ENCODE measurements at places on chromosomes 11 and 22. TPM values are rescaled to one million over a fixed set of nuclear protein-coding genes. Genes with fewer than 3 reads are reported as not detected.

DNA sequence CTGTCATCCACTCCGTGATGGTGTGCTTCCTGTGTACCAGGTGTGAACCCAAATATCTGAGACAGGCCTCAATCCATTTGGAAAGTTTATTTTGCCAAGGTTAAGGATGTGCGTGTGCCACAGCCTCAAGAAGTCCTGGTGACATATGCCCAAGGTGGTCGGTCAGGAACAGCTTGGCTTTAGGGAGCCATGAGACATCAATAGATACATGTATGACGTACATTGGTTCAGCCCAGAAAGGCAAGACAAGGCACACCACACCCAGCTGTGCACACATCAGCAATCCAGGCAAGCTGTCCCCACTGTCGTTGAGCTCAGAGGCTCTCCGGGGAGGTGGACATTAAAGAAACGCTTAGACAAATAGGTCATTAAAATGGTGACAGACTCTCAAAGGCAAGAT, 56.8 kb upstream of the SHANK2 start:
- no peak for DNase-seq

- no peak for DNase-seq
These were observed 503.7 kb downstream of the NTM start for GRCh38 chr11:131874070-131874469.

DNA sequence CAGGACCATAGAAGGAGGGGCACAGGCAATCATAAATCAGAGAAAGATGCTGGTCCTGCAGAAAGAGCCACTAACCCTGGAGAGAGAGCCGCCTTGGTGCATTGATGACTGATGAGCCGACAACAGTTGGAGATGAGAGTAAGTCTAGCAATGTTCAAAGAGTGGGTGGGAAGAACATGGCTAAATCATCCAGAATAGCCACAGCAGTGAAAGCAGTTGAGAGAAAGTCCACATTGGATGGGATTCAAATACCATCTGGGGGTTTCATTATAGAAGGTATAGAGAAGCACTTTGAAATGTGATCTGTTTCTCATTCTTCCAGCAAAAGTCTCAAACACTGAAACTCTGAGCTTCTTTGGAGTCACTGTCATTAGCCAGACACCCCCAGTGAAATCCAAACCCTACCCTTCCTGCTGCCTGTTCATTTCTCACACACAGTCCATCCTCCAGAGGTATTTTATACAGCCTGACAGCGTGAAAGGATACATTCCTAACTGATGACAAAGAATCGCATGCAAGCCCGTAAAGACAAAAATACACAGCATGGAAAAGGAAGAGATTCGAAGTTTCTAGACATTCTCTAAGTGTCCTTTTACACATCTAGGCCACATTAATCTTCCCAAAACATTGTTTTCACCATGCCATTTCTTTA, 303.1 kb upstream of the MPPED2 start:
- DNase-seq, result no peak

DNA sequence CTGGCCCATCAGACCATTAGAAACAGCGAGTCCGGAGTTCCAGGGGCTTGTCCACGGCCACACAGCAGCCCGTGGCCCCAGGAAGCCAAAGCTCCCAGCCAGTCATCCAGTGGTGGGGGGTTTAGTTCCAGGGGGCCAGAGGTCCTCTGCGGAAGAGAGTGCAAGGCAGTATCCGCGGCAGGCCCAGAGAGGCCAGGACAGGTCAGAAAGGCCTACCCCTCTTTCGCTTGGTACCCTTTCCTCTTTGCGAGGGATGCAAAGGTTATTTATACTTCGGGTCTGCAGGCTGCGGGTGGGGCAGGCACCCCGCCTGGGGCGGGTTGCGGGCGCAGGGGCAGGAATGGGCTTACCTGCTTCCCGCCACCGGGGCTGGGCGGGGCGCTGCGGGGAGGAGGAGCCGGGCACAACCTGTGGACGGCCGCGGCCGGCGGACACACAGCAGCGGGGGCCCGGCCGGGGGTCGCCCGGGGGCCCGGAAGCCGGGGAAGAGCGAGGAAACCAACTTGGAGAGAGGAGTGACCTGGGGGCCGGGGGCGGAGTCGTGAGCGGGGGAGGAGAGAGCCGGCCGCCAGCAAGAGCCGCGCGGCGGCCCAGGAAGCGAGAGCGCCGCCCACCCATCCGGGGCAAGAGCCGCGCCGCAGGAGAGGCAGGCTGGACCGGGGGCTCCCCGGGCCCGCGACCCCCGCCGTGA, at the start of gene SH3BP1:
Gene SH3BP1, plus strand, starts transcription at position 600 of the 691 bp plus-strand sequence. CDS start 119 bp downstream, outside the sequence.
- peak; percentile 88 for DNase-seq

GRCh38 chr11:121389651-121390050, 62.5 kb upstream of the SORL1 start:
- DNase-seq, result peak; percentile 68

GRCh38 chr11:8089791-8090510, 8.9 kb downstream of the TUB start:
- no peak for DNase-seq

- no peak for DNase-seq
These were observed 51.0 kb downstream of the GALNT18 start for GRCh38 chr11:11570823-11571222.

DNA sequence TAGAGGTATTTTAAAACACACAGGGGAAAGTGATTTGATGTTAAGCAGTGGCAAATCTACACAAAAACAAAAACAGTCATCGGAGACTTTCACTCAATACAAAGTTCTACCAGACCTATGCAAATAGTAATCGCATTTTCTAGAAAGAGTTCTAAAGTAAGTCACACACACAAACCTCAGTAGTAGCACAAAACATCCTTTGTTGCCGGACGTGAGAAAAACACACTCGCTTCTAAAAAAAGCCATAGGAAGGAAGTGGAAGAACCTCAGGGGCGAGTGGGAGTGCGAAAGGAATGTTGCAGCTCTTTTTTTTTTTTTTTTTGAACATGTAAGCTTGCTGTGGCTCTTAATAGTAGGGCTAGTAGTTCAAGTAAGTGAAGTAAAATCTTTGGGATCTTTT, 88.9 kb downstream of the MAML2 start:
- peak; percentile 61 for DNase-seq

DNA sequence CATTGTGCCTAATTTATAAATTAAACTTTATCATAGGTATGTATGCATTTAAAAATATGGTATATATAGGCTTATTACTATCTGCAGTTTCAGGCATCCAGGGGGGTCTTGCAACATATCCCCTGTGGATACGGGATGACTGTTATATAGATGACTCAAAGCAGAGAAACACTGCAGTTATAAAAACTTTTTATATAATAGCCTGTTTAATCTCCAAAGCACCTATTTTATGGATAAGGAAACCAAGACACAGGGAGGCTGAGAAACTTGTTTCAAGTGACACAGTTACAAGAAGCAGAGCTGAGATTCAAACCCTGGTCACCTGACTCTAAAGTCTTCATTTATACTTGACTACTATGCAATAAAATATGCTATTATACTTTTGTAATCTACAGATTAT, 897.7 kb downstream of the KCNA4 start:
- no peak for DNase-seq

GRCh38 chr11:45563171-45563570, 102.3 kb downstream of the CHST1 start:
- no peak for DNase-seq

DNA sequence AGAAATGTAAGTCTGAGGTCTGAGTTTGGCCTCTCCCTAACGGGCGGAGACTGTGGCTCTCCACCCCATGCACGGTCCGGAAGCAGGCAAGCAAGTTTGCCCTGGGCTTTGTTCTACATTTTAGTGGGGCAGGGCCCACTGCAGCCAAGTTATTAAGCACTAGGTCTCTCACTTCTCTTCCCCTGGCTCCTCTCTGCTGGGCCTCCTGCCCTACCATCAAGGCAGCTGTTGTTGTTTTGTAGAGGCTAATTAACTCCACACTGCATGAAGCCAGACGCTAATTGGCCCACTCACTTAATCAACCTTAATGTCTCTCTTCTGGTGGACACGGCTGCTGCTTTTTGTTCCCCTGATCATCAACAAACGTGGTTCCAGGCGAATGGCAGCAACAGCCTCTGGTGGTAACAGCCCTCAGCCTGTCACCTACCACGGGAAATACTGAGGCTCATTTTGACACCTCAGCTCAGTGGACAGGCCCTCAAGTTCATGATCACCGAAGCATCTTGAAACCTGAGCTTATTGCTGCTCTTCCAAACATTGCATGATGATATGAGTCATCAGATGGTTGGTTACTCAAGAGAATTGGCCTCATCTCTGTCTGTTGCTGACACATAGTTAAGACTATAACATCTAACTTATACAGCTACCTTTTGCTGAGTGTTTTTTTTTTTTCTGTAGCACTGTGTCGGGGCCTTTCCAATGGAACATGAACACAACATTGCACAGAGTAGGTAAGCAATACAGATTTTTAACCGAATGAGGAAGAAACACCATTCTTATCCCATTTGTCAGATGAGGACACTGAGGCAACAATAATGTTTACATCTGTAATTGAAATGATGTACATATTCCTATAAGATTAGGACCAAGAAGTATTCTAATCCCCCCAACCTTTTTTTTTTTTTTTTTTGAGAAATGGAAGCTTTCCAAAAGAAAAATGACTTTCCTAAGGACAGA, 20.8 kb upstream of the LMO2 start:
- DNase-seq, result peak; percentile 65

- DNase-seq, result no peak
These were observed 225.8 kb upstream of the NCAM1 start for GRCh38 chr11:112735470-112735869.

- no peak for DNase-seq
These were observed 368.3 kb downstream of the SOX6 start for GRCh38 chr11:15988016-15988550.

DNA sequence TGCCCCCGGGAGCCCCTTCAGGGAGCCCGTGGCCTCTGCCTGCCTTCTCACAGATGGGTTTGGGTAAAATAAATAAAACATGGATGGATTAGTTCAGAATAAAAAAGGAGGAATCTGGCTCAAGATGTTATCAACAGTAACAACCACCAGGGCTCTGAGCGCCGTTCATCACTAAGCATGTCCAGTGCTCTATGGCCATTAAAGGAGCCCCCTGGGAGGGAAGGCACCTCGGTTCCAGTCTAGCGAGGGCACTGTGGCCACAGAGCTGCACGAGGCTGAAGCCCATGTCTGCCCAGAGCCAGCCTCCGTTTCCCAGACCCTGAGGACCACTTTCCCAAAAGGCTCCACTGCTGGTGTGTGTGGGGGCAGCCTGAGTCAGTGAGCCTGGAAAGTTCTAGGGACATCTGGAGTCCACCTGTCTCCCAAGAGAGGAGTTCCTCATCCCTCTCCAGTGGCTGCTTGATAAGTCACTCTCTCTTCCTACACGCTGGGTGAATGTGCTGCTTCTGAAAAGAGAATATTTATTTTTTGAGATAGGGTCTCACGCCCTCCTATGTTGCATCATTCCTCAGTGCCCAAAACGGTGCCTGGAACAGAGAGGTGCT, 614.6 kb downstream of the TBC1D22A start:
- DNase-seq, result no peak

DNA sequence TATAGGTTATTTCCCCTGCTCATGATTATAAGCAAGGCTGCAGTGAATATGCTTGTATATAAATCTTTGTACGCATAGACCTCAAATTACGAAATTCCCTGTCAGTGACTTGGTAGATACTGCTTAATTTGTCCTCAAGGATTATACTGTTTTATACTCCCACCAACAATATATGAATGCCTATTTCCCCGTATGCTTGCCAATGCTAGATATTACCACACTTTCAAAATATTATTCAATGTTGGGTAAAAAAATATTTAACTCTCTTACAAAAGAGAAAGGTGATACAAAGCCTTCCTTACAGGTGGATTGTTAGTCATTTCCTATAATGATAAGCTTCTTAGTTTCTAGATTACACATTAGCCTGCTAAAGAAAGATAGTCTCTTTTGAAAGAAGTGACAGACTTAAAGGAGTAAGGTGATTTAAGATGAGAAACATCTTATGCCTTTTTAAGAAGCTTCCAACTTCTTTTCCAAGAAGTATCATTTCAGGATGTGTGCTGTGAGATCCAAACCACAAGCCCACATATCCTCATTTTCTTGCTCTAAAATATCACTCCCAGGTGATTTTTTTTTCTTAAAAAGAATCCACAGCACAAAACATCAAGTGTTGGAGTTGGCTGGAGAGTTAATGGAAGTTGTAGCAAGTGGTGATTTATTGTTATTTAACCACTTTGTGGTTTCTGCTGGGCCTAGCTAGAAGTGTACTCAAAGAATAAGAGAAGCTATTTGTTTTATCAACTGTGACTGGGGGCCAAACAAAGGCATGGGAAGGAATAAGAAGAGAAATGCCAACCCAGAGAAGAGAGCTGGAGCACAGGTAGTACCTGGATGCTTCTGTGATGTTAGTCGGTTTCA, 59.2 kb downstream of the BARX2 start:
- DNase-seq, result no peak

DNA sequence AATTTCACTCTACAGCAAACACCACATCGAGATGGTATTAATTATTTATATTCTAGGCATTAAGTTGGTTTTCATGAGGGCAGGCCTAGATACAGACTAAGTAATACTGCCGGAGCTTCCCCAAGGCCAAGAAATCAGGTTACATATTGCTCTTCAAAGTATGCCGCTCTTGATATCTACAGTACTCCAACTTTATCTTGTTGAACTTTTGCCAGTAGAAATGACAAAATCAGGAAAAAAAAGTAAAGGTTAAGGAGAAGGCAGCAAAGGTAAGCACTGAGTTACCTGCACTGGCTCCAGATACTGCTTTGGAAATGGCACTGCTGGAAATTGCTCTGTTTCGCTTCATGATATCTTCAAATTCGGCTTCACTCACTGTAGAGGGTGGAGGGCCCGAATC, 14.4 kb downstream of the CPSF7 start:
- no peak for DNase-seq

- peak; percentile 47 for DNase-seq
These were observed 46.9 kb upstream of the TUB start for GRCh38 chr11:8034106-8034585.

- no peak for DNase-seq
These were observed 12.0 kb downstream of the ATXN10 start for GRCh38 chr22:45683680-45684079.

- DNase-seq, result peak; percentile 81
These were observed 2.4 kb downstream of the LTBP3 start for GRCh38 chr11:65555693-65556231.

- DNase-seq, result no peak
These were observed 22.4 kb downstream of the RPL3 start for GRCh38 chr22:39296981-39297489.

The TMEM223 gene
- polyA plus RNA-seq, result 29.5 TPM

The OR52H1 gene
- not detected for polyA plus RNA-seq

The PGA5 gene
- 3.6 TPM for polyA plus RNA-seq

The GSTT2B gene
- polyA plus RNA-seq, result 8.5 TPM

The EHD1 gene
- 20.8 TPM for polyA plus RNA-seq

The MRGPRX3 gene
- not detected for polyA plus RNA-seq

The RFPL2 gene
- not detected for polyA plus RNA-seq

The NXPE4 gene
- not detected for polyA plus RNA-seq

Measured in right cardiac atrium (tissue), 5 donors.